CD4-positive, CD25-positive, alpha-beta regulatory T cell (primary cell): ENCODE measurements at places on chromosomes 3 and 15.

DNA sequence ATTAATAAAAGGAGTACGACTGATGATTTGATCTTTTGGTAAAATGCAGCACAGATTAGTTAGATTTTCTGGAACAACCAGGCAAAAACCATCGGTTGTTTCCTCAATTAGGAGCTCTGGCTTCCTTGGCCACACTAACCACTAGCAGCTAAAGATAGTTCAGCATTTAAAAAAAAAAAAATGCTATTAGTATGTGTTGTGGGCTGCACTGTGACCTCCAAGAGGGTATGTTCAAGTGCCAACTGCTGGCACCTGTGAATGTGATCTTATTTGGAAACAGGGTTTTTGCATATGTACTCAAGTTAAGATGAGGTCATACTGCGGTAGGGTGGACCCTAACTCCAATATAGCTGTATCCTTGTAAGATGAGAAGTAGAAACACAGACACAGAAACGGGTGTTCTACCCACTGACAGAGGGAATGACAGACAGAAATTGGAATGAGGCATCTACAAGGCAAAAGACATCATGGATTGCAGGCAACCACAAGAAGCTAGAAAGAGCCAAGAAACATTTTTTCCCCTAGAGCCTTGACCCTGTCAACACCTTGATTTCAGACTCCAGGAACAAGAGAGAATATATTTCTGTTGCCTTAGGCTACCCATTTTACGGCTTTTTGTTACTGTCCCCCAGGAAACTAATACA lies 534.6 kb upstream of the ROBO2 start:
- DNase-seq, result no peak

DNA sequence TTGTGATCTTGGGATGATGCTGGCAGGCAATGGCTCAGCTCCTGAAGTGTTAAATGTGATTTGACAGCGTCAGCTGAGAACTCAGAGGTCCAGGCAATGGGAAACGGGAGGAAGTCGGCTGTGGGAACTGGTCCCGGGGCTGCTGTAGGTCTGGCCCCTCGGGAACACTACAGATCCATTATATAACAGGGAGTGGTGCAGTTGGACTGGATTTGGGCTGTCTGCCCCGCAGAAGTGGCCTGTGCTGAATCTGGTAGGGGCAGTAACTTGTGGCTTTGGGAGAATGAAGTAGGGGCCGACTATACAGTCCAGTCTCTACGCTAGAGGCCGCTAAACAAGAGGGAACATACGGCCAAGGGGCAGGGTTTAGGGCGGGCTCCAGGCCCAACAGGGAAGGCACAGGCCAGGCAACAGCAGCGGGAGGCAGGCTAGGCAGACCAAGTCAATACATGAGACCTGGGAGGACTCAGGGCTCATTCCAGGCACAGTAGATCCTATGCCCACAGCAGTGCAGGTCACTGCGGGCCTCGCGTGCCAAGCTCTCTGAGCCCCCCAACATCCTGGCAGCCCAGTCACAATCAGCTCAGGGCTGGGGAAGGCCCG lies 20.3 kb upstream of the IL16 start:
- no peak for DNase-seq

DNA sequence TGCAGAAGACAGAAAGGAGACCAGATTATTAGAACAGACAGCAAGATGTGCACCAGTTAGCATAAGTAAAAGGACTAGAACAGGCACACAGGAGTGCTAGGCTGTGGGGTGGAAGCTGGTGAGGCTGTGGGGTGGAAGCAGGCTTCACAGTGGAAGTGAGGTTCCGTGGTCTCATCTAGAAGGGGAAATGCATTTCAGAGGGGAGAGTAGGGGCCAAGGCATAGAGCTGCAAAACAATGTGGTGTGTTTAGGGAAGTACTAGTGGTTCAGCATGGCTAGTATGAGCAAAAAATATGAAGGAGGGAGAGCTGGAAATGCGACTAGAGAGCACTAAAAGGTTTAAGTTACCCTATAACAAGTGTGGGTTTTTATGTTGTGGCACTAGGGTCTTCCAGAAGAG lies 6.5 kb downstream of the POPDC2 start:
- no peak for DNase-seq

GRCh38 chr15:74843891-74844299 lies 939 bp upstream of the ULK3 start:
- no peak for DNase-seq

DNA sequence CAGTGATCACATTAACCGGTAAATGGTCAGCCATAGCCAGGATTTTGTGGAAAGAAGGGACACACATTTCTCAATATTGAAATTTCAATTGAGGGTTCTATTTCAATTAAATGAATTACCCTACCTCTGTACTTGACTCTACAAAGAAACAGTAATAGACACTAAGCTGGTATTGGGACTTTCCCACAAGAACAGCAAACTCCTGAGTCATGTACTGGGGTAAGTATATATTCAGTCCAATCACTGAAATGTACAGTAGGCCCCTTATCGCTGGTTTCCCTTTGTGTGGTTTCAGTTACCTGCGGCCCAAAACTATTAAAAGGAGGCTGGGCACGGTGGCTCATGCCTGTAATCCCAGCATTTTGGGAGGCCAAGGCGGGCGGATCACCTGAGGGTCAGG lies 17.6 kb downstream of the ASB14 start:
- no peak for DNase-seq

- DNase-seq, result no peak
These were observed 219.2 kb upstream of the SGO1 start for GRCh38 chr3:20405231-20405630.

DNA sequence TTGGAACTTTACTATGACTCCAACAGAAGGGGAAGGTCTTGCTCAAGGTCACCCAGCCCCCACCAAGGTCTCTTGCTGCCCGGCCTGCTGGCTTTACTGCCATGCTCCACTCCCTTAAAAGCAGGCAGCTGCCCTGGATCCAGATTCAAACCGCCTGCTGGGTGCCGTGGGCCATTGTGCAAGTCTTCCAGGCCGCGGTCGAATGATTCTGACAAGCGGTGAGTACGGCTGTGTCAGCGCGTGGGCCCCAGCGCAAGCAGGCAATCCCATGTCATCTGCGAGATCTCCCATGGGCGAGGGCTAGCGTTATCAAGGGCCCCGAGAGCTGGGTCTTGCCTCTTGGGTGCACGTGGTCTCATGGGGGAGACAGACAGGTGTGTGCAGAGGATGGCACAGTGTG lies 37.6 kb downstream of the CORO2B start:
- DNase-seq, result no peak

GRCh38 chr3:27714146-27714526 lies 8.0 kb downstream of the EOMES start:
- DNase-seq, result no peak

- no peak for DNase-seq
These were observed 45.2 kb upstream of the CCDC80 start for GRCh38 chr3:112685956-112686799.
